ENCODE measurements at places on chromosomes 16 and 17.

DNA sequence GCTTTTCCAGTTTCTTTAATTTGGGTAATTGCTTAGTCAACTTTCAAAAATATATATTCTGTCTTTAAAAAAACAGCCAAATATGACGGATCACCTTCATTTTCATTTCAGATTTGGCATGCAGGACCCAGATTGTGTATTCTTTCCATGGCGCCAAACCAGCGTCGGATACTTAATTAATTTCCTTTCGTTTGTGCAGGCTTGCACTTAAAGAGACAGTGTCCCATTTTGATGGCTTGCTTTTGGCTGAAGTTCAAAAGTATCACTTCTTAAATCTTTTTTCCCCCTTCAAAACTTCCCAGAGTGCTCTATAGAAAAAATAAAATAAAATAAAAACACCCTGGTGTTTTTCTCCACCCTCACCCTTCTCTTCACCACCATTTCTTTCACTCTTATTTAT is 394.5 kb upstream of the SOX9 start:
- H3K27me3 ChIP-seq: no peaks in the 10 kb centered on the region
- H3K27ac ChIP-seq: no peak overlapping the region
- no peak for DNase-seq
- peak overlapping the region; percentile 29 for H3K4me3 ChIP-seq
- no peaks in the 10 kb centered on the region for H3K4me1 ChIP-seq
- H3K36me3 ChIP-seq: no peaks in the 10 kb centered on the region

DNA sequence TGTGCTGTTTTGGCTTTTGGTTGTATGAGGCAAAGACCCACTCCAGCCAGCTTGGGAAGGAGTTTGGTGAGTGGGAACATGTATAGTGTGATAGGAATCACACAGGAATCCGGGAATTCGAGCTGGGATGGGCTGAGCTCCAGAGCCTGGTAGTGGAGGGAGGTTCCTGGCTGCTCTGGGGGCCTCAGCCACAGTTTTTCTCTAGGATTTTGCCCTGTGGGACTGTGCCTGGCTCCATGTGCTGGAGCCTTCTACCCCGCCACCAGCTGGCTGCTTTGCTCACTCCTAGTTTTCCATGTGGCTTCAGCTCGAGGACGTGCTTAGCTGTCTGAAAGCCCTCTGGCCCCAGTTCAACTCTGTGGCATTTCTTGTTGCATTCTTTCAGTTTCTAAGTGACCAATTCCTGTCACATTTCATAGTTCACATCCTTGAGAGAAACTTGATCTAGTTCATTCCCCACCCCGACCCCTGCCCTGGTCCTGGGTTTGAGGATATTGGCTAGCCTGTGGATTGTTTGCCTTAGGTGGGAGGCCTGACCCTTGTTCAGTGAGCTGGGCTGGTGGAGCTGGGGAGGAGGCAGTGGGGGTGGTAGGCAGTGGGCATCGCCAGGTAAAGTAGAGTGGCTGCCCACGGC is 5.0 kb downstream of the SEC14L1 start:
- H3K4me3 ChIP-seq: no peak overlapping the region
- peak overlapping the region; percentile 43 for H3K27ac ChIP-seq
- H3K4me1 ChIP-seq: peaks cover 30% of the 10 kb centered on the region
- H3K27me3 ChIP-seq: no peaks in the 10 kb centered on the region

GRCh38 chr17:70563281-70563820 is 394.0 kb downstream of the KCNJ2 start:
- H3K4me1 ChIP-seq: no peaks in the 10 kb centered on the region
- H3K36me3 ChIP-seq: no peaks in the 10 kb centered on the region
- no peaks in the 10 kb centered on the region for H3K27me3 ChIP-seq
- no peak overlapping the region for H3K27ac ChIP-seq
- H3K4me3 ChIP-seq: no peak overlapping the region

DNA sequence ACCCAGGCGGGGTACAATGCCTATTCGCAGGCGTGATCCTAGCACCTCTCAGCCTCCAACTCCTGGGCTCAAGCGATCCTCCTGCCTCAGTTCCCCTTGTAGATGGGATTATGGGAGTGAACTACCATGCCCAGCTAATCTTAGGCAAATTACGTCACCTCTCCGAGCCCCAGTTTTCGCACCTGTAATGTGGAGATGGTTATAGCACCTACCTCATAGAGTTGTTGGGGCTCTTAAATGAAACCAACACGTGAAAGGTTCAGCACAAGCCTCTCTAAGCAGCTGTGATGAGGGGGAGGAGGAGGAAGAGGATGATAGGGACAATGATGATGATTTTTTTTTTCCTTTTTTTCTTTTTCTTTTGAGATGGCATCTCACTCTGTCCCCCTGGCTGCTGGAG is 59.9 kb downstream of the ABR start:
- no peak overlapping the region for H3K27ac ChIP-seq
- H3K27me3 ChIP-seq: no peaks in the 10 kb centered on the region
- H3K36me3 ChIP-seq: no peaks in the 10 kb centered on the region
- H3K4me3 ChIP-seq: no peak overlapping the region
- DNase-seq: no peak

- peaks cover 33% of the 10 kb centered on the region for H3K4me1 ChIP-seq
- no peaks in the 10 kb centered on the region for H3K27me3 ChIP-seq
- no peak for DNase-seq
- peak overlapping the region; percentile 96 for H3K27ac ChIP-seq
- peak overlapping the region; percentile 91 for H3K4me3 ChIP-seq
Measured at GRCh38 chr16:1965396-1966001, 873 bp upstream of the RPS2 start.

GRCh38 chr16:60060731-60061130 is 1326.6 kb upstream of the GOT2 start:
- no peaks in the 10 kb centered on the region for H3K4me1 ChIP-seq
- H3K27ac ChIP-seq: no peak overlapping the region
- no peaks in the 10 kb centered on the region for H3K27me3 ChIP-seq
- H3K4me3 ChIP-seq: no peak overlapping the region
- no peaks in the 10 kb centered on the region for H3K36me3 ChIP-seq

GRCh38 chr16:85752511-85753420 is 1.9 kb upstream of the C16orf74 start:
- DNase-seq: no peak
- no peaks in the 10 kb centered on the region for H3K27me3 ChIP-seq
- H3K4me3 ChIP-seq: no peak overlapping the region
- no peaks in the 10 kb centered on the region for H3K36me3 ChIP-seq
- peaks cover 41% of the 10 kb centered on the region for H3K4me1 ChIP-seq
- no peak overlapping the region for H3K27ac ChIP-seq

DNA sequence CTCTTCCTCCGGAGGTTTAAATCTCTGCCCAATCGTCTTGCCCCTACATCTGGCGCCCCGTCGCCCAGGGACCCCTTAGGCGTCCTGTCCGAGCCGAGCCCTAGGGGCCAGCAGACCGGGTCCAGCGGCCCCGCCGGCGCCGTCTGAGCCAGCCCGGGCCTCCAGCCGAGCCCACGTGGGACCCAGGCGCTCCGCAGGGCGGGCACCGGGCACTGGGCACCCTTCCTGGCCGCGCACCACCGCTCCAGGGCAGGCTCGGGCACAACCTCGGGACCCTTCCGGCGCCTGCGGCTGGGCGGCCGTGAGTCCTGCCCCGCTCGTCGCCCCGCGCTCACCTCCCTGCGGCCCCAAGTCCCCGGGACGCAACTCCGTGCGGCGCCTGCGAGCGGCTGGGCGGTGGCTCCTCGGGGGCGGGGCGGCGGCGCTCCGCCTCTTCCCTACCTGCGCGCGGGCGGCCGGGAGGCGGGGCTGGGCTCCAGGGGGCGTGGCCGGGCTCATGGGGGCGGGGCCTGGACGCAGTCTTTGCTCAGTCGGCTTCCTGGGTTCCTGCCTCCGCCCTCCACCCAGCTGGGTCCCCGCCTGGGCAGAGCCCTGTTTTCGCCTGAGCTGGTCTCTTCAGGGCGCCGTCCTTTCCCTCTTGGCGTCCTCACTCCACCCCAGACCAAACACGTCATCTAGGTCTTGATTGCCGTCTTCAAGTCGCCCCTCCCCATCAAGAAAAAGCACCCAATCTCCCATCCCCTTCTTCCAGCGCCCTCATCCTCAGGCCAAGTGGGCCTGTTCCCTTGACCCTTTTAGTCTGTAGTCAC is at the start of gene RHBDF2:
Gene RHBDF2, minus strand, starts transcription at position 406 of the 809 bp plus-strand sequence. CDS start 19,899 bp downstream, outside the sequence.
- peaks cover 40% of the 10 kb centered on the region for H3K4me1 ChIP-seq
- DNase-seq: peak; percentile 43
- no peaks in the 10 kb centered on the region for H3K27me3 ChIP-seq
- peak within 1 kb of the TSS; percentile 42 for H3K27ac ChIP-seq
- peak within 1 kb of the TSS; percentile 71 for H3K4me3 ChIP-seq

DNA sequence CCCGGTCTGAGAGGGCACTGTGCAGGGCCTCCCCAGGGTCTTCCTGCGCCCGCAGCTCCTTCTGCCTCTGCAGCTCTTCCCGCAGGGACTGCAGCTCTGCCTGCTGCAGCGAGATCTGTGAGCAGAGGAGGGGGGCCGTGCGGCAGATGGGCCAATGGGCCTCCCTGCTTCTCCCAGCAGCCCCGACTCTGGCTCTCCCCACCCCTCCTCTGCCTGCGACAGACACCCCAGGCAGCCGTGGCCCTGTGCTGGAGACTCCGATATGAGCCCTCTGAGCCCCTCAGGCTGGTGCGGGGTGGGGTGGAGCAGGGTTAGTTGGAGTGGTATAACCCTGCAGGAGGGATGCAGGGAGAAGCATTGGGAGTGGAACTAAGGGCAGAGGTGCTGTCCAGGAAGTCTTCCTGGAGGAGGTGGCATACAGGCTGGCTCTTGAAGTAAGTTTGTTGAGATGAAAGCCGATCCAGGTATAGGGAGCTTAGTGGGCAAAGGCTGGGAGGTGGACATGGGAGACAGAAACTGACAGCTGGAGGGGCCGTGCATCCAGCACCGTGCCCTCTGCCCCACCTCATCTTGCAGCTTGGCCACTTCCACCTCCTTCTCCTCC is 5.0 kb downstream of the THOC6 start:
- no peak for DNase-seq
- H3K36me3 ChIP-seq: no peaks in the 10 kb centered on the region
- H3K27ac ChIP-seq: no peak overlapping the region
- peaks cover 13% of the 10 kb centered on the region for H3K4me1 ChIP-seq
- H3K27me3 ChIP-seq: peaks cover 38% of the 10 kb centered on the region

GRCh38 chr16:85365120-85365519 is 248.0 kb upstream of the GSE1 start:
- peaks cover 26% of the 10 kb centered on the region for H3K4me1 ChIP-seq
- H3K27me3 ChIP-seq: peaks cover 7% of the 10 kb centered on the region
- H3K4me3 ChIP-seq: no peak overlapping the region
- no peaks in the 10 kb centered on the region for H3K36me3 ChIP-seq

GRCh38 chr16:15900901-15901500 is 12.6 kb upstream of the CEP20 start:
- no peaks in the 10 kb centered on the region for H3K36me3 ChIP-seq
- no peak overlapping the region for H3K27ac ChIP-seq
- H3K27me3 ChIP-seq: no peaks in the 10 kb centered on the region
- H3K4me1 ChIP-seq: peaks cover 20% of the 10 kb centered on the region
- H3K4me3 ChIP-seq: no peak overlapping the region
- no peak for DNase-seq

- H3K27me3 ChIP-seq: no peaks in the 10 kb centered on the region
- H3K27ac ChIP-seq: no peak overlapping the region
Measured at GRCh38 chr16:51756447-51757123, 605.5 kb upstream of the SALL1 start.

- no peak overlapping the region for H3K4me3 ChIP-seq
- no peak overlapping the region for H3K27ac ChIP-seq
- peaks cover 3% of the 10 kb centered on the region for H3K27me3 ChIP-seq
- DNase-seq: no peak
- H3K36me3 ChIP-seq: no peaks in the 10 kb centered on the region
Measured at GRCh38 chr17:77618173-77618572, 340.3 kb upstream of the TNRC6C start.

- H3K27ac ChIP-seq: no peak overlapping the region
- H3K4me3 ChIP-seq: no peak overlapping the region
- DNase-seq: no peak
- peaks cover 3% of the 10 kb centered on the region for H3K27me3 ChIP-seq
- no peaks in the 10 kb centered on the region for H3K36me3 ChIP-seq
Measured at GRCh38 chr16:78227855-78228254, 128.4 kb downstream of the WWOX start.

- peak overlapping the region; percentile 62 for H3K4me3 ChIP-seq
- no peaks in the 10 kb centered on the region for H3K27me3 ChIP-seq
- H3K4me1 ChIP-seq: peaks cover 17% of the 10 kb centered on the region
Measured at GRCh38 chr17:82050761-82051641, 610 bp downstream of the RFNG start.

- H3K36me3 ChIP-seq: no peaks in the 10 kb centered on the region
- no peak for DNase-seq
- no peaks in the 10 kb centered on the region for H3K27me3 ChIP-seq
- no peaks in the 10 kb centered on the region for H3K4me1 ChIP-seq
Measured at GRCh38 chr16:13519871-13520270, 400.1 kb upstream of the ERCC4 start.

GRCh38 chr17:76240461-76241203 is at the start of gene RNF157:
Gene RNF157, minus strand, starts transcription at chr17:76240493. Its CDS starts 253 bp downstream, at chr17:76240240.
- H3K27ac ChIP-seq: no peak within 1 kb of the TSS
- peak; percentile 27 for DNase-seq
- no peaks in the 10 kb centered on the region for H3K36me3 ChIP-seq
- peaks cover 47% of the 10 kb centered on the region for H3K27me3 ChIP-seq

DNA sequence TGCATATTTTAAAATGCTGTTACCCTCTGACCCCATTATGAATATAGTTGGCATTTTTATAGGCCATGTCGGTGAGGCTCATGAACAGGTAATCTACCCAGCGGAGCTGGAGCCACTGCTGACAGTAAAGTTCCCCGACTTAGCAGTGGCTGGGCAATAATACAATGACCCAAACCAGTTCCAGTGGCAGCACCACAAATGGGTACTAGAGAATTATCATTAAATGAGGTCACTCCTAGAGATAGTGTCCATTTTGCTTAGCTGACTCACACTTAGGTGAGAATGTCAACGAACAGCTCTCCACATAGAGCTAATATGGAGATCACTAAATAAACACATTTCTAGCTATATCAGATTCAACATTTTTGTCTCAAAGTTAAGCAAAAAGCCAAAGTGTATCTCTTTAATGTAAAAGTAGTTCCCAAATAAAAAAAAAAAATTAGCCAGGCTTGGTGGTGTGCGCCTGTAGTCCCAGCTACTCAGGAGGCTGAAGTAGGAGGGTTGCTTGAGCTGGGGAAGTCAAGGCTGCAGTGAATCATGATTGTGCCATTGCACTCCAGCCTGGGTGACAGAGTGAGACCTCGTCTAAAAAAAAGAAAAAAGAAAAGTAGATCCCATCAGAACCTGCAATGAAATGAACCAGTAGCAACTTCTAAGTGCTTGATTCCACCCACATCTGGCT is 7.4 kb downstream of the MYO1D start:
- no peak for DNase-seq
- no peak overlapping the region for H3K4me3 ChIP-seq
- H3K27ac ChIP-seq: no peak overlapping the region

DNA sequence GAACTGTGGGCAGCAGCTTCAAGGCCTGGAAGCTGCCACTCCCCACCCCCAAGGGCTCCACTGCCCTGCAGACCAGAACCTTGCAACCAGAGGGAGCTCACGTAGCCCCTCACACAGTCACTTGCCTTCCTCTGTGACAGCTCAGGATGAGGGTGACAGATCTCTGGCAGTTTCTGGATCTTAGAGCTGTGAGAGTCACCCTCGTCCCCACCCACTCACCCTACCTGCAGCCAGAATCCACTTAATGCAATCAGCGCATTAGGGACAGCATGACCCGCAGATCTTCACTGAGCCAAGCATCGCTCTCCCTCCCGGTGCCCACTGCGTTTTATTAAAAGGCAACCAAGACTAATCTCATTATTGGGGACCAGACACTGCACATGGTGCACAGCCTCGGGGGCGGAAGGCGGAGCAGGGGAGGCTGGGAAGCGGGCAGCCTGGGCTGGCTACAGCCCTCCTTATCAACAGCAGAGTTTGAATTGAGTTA is 3.5 kb downstream of the CYB561 start:
- H3K4me3 ChIP-seq: no peak overlapping the region
- H3K4me1 ChIP-seq: peaks cover 14% of the 10 kb centered on the region
- H3K27ac ChIP-seq: no peak overlapping the region
- no peaks in the 10 kb centered on the region for H3K27me3 ChIP-seq
- DNase-seq: no peak

Data from astrocyte (in vitro differentiated cells and primary cell).